Upper lobe of left lung (tissue), 6 donors: ENCODE measurements at places on chromosomes 4 and X. TPM values are rescaled to one million over a fixed set of nuclear protein-coding genes. Genes with fewer than 3 reads are reported as not detected.

DNA sequence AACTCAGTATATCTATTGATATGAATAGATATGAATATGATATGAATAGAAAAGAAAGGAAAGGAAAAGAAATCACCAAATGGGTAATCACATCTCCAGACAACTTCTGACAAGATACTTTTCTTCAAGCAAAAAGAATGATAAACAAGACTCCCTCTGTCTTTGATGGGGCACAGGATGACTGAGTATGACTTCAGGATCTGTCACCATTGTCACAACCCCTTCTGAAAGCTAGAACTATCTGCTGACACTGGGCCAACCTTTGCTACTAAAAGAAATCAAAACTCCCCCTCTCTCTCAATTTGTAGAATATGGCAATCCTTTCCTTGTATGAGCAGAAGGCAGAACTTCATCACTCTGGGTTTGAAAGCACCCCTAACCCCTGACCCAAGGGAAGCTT, 267.2 kb upstream of the RASGEF1B start:
- DNase-seq: no peak

- no peak for DNase-seq
Observed at GRCh38 chr4:45453258-45453853, 670.5 kb downstream of the GABRG1 start.

DNA sequence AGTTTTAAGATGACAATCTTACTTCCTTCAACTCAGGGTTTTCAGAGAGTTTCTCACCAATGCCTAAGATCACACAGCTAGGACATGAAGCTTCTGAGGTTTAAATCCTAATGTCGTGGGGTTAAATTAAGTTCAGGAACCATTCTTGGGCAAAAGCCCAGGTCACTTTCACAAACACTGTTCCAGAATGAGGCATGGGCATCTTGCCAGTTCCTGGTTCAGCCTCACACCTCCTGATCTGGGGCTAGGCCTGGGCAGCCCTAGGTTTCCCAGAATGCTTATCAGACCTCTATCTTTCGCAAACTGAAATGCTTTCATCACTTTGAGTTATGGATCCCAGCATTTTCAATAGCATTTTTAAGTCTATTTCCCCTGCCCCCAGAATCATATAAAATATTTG, 224.8 kb upstream of the EDA2R start:
- DNase-seq: no peak

DNA sequence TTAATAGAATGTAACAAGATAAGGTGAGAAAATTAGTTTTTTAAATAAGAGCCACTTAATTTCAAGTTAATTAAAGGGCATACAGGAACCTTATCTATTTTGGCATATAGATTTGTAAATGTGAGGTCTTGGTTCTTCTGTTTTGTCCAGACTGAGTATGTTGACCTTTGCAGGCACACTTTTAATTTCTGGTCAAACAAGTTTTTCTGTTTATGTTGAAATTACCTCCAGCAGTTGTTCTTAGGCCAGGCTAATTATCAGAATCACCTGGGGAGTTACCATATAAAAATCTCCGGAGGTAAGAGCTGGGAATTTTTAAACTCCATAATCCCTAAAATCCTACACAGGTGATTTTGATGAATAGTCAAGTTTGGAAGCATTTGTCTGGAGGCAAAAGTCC, 227.4 kb upstream of the ANKRD50 start:
- DNase-seq: no peak

- no peak for DNase-seq
Observed at GRCh38 chr4:141797966-141798365, 161.6 kb downstream of the IL15 start.

GRCh38 chr4:154277172-154277571, 214.4 kb downstream of the DCHS2 start:
- no peak for DNase-seq

GRCh38 chr4:13529128-13529919, 15.0 kb downstream of the NKX3-2 start:
- no peak for DNase-seq

- peak; percentile 51 for DNase-seq
Observed at GRCh38 chr4:168877511-168878491, 132.3 kb downstream of the CBR4 start.

The ANKRD50 gene
- 14.7 TPM for total RNA-seq
